Mammary epithelial cell (primary cell): ENCODE measurements at places on chromosomes 12 and 14. TPM values are rescaled to one million over a fixed set of nuclear protein-coding genes. Genes with fewer than 3 reads are reported as not detected.

DNA sequence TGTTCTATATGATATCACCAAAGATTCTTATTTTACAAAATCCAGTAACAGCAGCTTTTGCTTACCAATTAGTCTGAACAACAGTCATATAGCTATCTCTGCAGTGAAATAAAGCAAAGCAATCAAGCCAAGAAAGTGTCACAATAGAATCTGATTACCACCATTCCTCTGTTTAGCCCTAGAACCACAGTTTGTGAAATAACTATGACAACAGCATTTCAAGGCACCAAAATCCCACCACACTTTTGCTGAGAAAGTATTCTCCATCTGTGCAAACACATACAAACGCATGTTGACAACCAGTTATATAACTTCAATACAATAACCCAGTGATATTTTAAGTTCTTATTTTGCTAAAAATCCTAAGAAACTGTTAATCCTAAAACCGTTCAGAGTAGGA is 7.4 kb downstream of the PPP1R13B start:
- no peak for DNase-seq

The ADCK1 gene
- 7.4 and 8.5 TPM in 2 replicates for total RNA-seq

The DCN gene
- total RNA-seq = 3.2 TPM

- DNase-seq = no peak
These were observed 25.4 kb downstream of the EML1 start for GRCh38 chr14:99818503-99819036.
